Neural crest cell (in vitro differentiated cells): ENCODE measurements at places on chromosomes 13 and 19. TPM values are rescaled to one million over a fixed set of nuclear protein-coding genes. Genes with fewer than 3 reads are reported as not detected.

GRCh38 chr19:10855879-10856522 is 7.8 kb downstream of the C19orf38 start:
- no peak overlapping the region for H3K27ac ChIP-seq
- H3K4me1 ChIP-seq = peaks cover 9% of the 10 kb centered on the region
- H3K27me3 ChIP-seq = no peaks in the 10 kb centered on the region
- H3K4me3 ChIP-seq = no peak overlapping the region

DNA sequence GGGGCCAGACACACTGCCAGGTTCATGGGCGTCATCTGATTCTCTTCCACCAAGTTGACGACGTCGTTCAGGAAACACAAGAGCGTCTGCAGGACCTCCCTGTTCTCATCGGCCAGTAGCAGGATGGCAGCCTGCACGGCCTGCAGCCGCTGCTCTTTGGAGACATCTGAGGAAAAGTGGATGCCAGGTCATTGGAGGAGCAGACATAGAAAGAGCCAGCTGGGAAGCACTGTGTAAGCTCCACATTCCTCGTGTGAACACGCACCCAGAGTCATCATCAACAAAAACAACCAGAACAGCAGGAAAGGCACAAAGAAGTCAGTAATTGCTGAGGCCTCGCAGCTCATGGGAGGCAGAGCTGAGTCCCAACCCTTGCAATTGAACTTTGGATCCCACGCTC is 96.5 kb downstream of the KL start:
- no peaks in the 10 kb centered on the region for H3K27me3 ChIP-seq
- DNase-seq = no peak
- H3K4me1 ChIP-seq = no peaks in the 10 kb centered on the region
- H3K4me3 ChIP-seq = no peak overlapping the region
- peaks cover 32% of the 10 kb centered on the region for H3K36me3 ChIP-seq

DNA sequence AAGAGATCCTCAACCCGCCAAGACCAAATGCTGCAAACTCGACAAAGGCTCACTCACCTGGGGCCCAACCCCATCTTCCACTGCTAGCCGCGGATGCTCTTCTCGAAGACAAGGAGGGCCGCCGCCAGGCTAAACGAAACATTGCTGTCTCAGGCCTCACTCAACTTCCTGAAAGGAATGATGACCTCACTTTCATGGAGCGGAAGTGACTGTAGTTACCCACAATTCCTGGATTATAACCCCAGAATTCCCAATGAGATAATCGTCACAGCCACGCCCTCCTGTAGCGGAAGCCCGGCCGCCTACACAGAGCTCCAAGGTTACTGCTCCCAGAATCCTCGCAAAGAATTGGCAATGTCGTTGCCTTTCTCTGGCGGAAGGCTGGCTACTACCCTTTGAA is 10.5 kb upstream of the ZNF112 start:
- H3K36me3 ChIP-seq = peaks cover 3% of the 10 kb centered on the region
- H3K27ac ChIP-seq = no peak overlapping the region
- H3K27me3 ChIP-seq = peaks cover 62% of the 10 kb centered on the region
- no peak overlapping the region for H3K4me3 ChIP-seq
- H3K4me1 ChIP-seq = no peaks in the 10 kb centered on the region

GRCh38 chr13:59677966-59678814 is 485.5 kb downstream of the DIAPH3 start:
- H3K36me3 ChIP-seq = no peaks in the 10 kb centered on the region
- H3K27ac ChIP-seq = no peak overlapping the region
- no peak overlapping the region for H3K4me3 ChIP-seq
- H3K4me1 ChIP-seq = peaks cover 17% of the 10 kb centered on the region

DNA sequence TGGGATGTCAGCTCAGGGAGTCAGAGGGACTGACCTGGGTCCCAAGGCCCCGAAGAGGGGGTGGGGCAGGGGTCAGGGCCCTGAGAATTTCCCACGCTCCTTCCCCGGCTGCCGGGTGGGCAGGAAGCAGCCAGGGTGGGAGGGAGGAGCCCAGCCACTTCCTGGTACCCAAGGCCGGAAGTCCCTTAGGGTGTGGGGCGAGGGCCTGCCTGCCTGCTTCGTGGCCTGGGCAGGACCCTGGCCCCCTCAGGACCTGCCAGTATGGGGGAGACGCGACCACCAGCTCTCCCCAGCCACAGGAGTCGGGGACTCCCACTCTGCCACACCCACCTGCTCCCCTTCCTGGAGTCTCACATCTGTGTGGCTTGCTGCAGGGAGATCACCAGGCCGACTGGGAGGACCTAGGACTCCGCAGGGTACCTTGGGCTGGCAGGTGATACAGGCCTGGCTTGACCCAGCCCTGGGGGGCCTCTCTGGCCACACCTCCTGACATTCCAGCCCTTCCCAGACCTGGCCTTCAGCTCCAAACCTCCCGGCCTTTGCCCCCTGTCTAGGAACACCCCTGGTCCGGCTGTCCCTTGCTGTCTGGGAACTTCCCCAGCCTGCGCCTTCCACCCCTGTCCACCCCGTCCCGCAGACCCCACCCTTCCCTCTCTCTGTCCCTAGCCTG is 9.8 kb upstream of the CIRBP start:
- H3K4me3 ChIP-seq = peak overlapping the region; percentile 86
- H3K27me3 ChIP-seq = peaks cover 30% of the 10 kb centered on the region
- peak overlapping the region; percentile 71 for H3K27ac ChIP-seq
- H3K36me3 ChIP-seq = peaks cover 9% of the 10 kb centered on the region
- no peak for DNase-seq

DNA sequence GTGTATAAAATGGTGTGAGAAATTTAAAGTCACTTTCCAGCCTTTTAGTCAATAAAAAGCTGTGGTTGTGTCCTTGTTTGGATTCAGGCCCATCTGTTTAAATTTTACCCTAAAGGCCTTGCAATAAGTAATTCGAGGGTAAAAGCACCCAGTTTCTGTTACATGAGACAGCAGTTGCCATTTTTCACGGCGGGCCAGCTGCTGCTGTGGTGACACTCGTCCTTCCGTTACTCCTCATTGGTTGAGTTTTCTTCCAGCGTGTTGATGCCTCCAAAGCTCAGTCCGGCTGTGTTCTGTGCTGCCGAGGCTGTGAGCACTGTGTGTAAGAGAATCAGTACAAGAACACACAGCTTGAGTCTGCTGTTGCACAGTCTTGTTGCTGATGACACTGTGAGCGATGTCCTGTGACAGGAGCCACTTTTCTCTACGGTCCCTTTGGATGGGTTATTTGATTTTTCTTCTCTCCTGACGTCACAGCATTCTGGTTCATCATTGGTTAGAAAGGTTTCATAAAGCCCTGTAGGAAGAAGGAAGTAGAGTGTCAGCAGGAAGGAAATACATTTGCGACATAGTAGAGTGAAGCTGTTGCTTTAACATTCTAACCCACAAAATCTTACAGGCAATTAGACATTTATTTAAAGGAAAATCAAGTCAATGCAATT is 602.5 kb upstream of the ARGLU1 start:
- no peak overlapping the region for H3K4me3 ChIP-seq
- no peak for DNase-seq

DNA sequence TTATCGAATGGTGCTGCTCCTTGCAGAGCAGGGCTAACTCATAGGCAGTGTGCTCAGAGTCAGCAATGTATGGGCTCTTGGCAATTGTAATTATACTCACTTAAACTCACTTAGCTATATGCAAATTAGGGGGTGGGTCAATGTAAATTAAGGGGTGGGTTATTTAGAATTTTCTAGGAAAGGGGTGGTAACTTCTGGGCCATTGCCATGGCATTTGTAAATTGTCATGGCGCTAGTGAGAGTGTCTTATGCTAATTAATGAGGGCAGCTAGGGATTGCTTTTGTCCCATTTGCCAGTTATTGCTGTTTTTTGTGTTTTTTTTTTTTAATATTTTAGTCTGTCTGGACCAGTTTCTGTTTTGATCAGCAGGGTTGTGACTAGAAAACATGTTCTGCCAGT is 68.4 kb downstream of the DIAPH3 start:
- no peak overlapping the region for H3K27ac ChIP-seq
- peaks cover 3% of the 10 kb centered on the region for H3K4me1 ChIP-seq
- DNase-seq = no peak
- H3K4me3 ChIP-seq = no peak overlapping the region

DNA sequence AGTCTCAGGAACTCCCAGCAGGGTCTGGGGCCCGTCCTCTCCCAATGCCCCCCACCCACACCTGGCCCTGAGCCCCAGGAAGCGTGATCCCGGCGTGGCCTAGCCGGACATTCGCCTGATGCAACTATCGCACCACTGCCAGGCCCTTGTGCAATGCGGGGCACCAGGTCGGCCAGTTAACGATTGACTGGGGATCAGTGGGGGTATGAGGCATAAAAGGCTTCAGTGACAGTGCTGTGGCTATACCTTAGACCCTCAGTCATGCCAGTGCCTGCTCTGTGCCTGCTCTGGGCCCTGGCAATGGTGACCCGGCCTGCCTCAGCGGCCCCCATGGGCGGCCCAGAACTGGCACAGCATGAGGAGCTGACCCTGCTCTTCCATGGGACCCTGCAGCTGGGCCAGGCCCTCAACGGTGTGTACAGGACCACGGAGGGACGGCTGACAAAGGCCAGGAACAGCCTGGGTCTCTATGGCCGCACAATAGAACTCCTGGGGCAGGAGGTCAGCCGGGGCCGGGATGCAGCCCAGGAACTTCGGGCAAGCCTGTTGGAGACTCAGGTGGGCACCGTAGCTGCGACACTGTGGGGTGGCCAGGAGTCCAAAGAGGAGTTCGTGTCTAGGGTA is at the start of gene ANGPTL8:
ANGPTL8 (plus strand) TSS at position 243 of the 624 bp plus-strand sequence; CDS start at position 262, 19 bp downstream.
- H3K36me3 ChIP-seq = no peaks in the 10 kb centered on the region
- no peak within 1 kb of the TSS for H3K4me3 ChIP-seq
- no peak for DNase-seq

DNA sequence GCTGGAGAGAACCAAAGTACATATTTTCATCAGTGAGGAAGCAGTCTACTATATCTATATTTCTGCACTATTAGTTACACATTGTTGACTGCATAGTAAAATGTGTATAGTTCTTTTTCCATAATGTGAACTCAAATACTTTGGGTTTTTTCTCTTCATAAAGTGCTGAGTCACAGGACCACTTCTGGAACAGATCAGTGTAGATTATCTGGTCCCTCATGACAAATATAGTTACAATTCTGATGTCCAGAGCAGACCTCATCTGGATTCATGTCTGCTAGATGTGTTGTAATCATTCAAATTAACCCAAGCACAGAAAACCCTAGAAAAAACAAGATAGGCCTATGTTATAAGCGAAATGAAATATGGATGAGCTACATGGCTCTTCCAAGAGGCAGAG is 171.4 kb downstream of the SUCLA2 start:
- H3K36me3 ChIP-seq = no peaks in the 10 kb centered on the region
- H3K27ac ChIP-seq = no peak overlapping the region
- H3K27me3 ChIP-seq = no peaks in the 10 kb centered on the region
- no peaks in the 10 kb centered on the region for H3K4me1 ChIP-seq

GRCh38 chr19:8501981-8502380 is 459 bp downstream of the PRAM1 start:
- H3K27me3 ChIP-seq = no peaks in the 10 kb centered on the region
- no peak for DNase-seq
- peaks cover 16% of the 10 kb centered on the region for H3K4me1 ChIP-seq
- H3K4me3 ChIP-seq = no peak overlapping the region
- H3K36me3 ChIP-seq = no peaks in the 10 kb centered on the region
- H3K27ac ChIP-seq = no peak overlapping the region

DNA sequence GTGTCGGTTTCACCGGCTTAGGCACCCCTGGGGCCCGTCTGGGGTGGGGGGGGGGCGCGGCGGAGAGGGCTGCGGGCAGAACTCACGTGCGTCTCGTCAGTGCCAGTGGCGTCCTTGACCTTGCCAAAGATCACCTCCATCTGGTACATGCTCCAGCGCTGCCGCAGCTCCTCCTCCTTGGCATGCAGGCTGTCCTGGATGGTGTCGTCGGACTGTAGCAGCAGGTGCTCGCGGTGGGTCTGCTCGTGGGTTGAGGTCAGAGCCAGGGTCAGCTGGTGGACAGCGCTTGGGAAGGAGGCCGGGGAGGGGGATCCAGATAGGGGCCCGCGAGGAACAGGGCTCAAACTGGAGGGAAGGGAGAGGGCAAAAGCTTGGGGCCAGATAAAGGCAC is 4.7 kb upstream of the RGL3 start:
- peaks cover 54% of the 10 kb centered on the region for H3K27me3 ChIP-seq
- no peak overlapping the region for H3K27ac ChIP-seq
- H3K4me3 ChIP-seq = no peak overlapping the region
- peaks cover 14% of the 10 kb centered on the region for H3K4me1 ChIP-seq
- DNase-seq = no peak

DNA sequence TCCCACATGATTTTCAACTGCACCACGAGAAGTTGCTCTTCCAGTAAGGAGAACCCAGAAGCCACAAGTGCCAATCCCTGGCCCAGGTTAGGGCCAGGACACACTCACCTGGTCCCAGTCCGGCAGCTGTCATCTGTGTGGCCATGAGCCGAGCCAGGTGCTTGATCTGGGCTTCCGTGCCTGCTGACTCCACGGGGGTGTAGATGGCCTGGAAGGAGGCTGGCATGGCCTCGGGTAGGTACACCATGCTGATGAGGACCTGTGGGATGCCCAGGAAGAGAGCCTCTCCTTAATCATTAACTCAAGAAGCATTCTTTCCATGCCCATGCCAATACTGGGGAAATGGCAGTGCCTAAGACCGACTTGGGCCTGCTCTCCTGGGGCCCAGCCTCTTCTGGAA is 19.9 kb upstream of the RSPH6A start:
- DNase-seq = no peak
- H3K4me3 ChIP-seq = no peak overlapping the region
- H3K4me1 ChIP-seq = no peaks in the 10 kb centered on the region

GRCh38 chr19:1285737-1286360 is at the start of gene EFNA2:
TSS of gene EFNA2 (plus strand) at chr19:1285873. CDS start at chr19:1286169, 296 bp downstream.
- peak within 1 kb of the TSS; percentile 19 for H3K27ac ChIP-seq
- H3K4me3 ChIP-seq = peak within 1 kb of the TSS; percentile 86
- no peak for DNase-seq

GRCh38 chr19:42762789-42763188 is 2.7 kb downstream of the PSG8 start:
- DNase-seq = no peak
- H3K36me3 ChIP-seq = no peaks in the 10 kb centered on the region

DNA sequence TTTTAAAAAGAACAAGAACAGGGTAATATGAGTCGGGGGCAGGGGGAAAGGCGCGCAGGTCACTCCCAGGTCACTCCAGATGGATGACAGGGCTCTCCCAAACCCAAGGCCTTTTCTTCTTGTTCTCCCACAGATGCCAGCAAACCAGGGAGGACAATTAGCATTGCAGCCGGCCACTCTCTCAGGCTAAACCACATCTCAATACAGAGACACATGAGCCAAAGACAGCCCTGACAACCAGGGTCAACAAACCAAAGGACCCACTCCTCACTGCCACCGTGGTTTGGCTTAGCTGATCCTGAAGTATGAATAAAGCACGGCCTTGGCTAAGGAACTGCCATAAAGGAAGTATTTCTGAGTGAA is 47.3 kb downstream of the LATS2 start:
- peaks cover 31% of the 10 kb centered on the region for H3K4me1 ChIP-seq
- H3K36me3 ChIP-seq = no peaks in the 10 kb centered on the region
- H3K27ac ChIP-seq = peak overlapping the region; percentile 82
- H3K27me3 ChIP-seq = no peaks in the 10 kb centered on the region
- H3K4me3 ChIP-seq = no peak overlapping the region
- DNase-seq = no peak

GRCh38 chr19:56217039-56217949 is 15.2 kb downstream of the ZSCAN5C start:
- DNase-seq = no peak
- H3K4me1 ChIP-seq = no peaks in the 10 kb centered on the region
- no peak overlapping the region for H3K4me3 ChIP-seq

ZAR1L gene
- total RNA-seq = 0.26 TPM in 1 of 2 replicates, not detected in the other

KPTN gene
- 30.0 and 30.2 TPM in 2 replicates for total RNA-seq

CDC37 gene
- 164 TPM in 2 replicates for total RNA-seq

IGFL2 gene
- total RNA-seq = not detected in 2 replicates

PNMA8B gene
- total RNA-seq = 4.6 and 5.3 TPM in 2 replicates

KANK3 gene
- total RNA-seq = 0.66 and 0.77 TPM in 2 replicates

ATP8B3 gene
- 1.1 and 1.5 TPM in 2 replicates for total RNA-seq

FLT3LG gene
- total RNA-seq = 0.89 and 1.0 TPM in 2 replicates
